GM23248 (cell line): ENCODE measurements at places on chromosomes 1 and 21. TPM values are rescaled to one million over a fixed set of nuclear protein-coding genes. Genes with fewer than 3 reads are reported as not detected.

DNA sequence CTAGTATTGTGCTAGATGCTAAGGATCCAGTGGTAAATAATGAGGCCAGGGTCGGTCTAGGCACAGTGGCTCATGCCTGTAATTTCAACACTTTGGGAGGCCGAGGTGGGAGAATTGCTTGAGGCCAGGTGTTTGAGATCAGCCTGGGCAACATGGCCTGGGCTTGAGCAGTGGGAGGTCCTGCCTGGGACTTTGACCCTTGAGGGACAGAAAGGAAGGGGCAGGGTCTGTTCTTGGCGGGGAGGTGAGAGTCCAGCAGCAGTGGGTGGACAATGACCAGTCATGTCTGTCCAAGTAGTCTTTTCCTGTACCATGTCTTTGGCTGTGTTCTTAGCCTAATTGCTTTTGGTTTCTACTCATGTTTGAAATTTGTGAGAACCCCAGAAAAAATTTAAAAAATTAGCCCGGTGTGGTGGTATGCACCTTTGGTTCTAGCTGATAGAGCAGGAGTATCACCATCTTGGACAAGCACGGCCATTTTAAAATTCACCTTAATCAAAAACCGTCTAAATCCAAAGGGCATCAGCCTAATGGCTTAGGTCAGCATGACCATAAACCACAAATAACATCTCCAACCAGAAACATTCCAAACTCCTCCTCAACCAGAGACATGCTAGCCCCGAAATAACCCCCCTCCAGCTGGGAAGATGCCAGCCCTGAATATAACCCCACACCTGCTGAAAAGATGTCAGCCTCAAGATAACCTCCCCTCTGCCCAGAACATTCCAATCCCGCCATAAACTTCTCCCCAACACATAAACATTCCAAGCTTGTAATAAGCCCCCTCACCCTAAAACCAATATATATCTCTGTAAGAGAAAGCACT, 6.8 kb upstream of the AK2 start:
- no peak overlapping the region for H3K4me3 ChIP-seq
- no peak for DNase-seq
- H3K27ac ChIP-seq, result no peak overlapping the region

GRCh38 chr1:63662841-63663240, 69.6 kb downstream of the PGM1 start:
- H3K27ac ChIP-seq, result peak overlapping the region; percentile 94
- H3K4me3 ChIP-seq, result peak overlapping the region; percentile 49; the same call in 1 of the 2 replicates
- H3K4me1 ChIP-seq, result peaks cover 30% of the 10 kb centered on the region
- H3K36me3 ChIP-seq, result 0 out of 2 replicates have a peak, but pooled peaks cover under 1% of the 10 kb centered on the region
- H3K27me3 ChIP-seq, result no peaks in the 10 kb centered on the region

DNA sequence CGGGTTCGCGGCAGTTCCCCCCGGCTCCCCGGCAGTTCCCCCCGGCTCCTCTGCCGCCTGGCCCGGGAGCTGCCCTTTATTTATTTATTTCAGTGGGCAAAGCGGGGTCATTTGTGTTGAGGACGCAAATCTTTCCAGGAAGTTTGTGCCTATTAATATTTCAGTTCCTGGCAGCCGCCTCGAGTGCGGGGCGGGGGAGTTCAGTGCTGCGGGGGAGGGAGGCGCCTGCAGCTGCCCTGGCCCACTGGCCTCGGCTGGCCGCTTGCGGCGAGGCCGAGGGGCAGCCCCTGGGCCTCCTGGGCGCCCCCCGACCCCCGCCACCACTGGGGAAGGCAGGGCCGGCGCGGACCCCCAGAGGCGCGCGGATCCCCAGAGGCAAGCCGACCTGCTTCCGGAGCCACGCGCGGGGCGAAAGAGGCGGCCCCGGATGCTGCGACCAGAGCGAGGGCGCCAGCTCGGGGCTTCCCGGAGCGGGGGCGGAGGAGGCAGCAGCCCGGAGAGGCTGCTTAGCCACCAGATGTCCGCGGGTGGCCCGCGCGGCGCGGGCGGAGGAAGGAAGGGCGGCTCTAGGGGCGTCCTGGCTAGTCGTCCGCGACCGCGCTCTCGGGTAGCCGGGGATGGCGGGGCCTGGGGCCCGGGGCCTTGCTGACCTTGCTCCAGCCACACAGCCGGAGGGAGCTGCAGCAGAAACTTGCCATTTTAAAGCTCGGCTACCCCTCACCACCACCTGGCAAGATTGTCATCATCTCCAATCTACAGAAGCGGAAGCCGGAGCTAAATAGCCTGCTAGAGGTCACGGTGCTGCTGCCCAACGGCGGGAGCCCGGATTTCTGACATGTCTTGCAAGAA, 48.0 kb downstream of the H3-3A start:
- H3K4me1 ChIP-seq, result peaks cover 12% of the 10 kb centered on the region
- peak; percentile 82 for DNase-seq
- H3K27ac ChIP-seq, result peak overlapping the region; percentile 86
- no peaks in the 10 kb centered on the region for H3K27me3 ChIP-seq
- H3K4me3 ChIP-seq, result peak overlapping the region; percentile 78
- no peaks in the 10 kb centered on the region for H3K36me3 ChIP-seq

- H3K4me3 ChIP-seq, result no peak overlapping the region
- no peaks in the 10 kb centered on the region for H3K36me3 ChIP-seq
- no peaks in the 10 kb centered on the region for H3K27me3 ChIP-seq
- H3K27ac ChIP-seq, result no peak overlapping the region
Observed at GRCh38 chr1:60102267-60103061, 28.9 kb upstream of the C1orf87 start.

GRCh38 chr1:100343897-100344296, 8.4 kb upstream of the CDC14A start:
- DNase-seq, result no peak
- no peak overlapping the region for H3K27ac ChIP-seq
- H3K4me1 ChIP-seq, result no peaks in the 10 kb centered on the region
- H3K27me3 ChIP-seq, result no peaks in the 10 kb centered on the region

DNA sequence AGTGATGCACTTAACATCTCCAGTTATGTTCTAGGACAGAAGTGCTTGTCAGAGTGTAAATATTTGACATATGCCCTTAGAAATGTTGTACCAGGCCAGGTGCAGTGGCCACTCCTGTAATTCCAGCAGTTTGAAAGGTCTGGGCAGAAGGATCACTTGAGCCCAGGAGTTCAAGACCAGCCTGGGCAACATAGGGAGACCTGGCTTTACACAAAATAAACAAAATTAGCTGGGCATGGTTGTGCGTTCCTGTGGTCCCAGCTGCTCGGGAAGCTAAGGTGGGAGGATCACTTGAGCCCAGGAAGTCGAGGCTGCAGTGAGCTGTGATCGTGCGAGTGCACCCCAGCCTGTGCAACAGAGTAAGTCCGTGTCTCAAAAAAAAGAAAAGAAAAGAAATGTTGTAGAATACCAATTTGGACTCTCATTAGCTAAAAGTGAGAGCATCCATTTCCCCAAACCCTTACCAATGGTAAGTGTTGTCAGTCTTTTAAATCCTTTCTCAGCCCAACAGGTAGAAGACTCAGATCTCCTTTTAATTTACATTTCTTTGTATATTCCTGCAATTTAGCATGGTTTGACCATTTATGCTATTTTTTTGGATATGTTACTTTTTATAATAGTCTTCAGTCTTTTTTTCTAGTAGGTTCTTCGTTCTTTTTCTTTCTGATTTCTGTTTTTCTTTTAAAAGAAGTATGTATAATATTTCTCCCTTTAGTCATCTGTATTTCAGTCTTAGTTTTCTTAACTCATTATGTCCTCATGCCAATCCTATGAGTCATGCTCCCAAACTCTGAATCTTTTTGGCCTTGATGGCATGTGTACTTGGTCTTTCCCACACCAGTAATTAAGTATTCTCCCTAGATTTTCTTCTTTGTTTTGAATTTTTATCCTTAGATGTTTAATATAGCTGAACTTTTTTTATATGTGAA, 74.4 kb downstream of the CAMTA1 start:
- no peaks in the 10 kb centered on the region for H3K27me3 ChIP-seq
- H3K36me3 ChIP-seq, result no peaks in the 10 kb centered on the region
- peaks cover 23% of the 10 kb centered on the region for H3K4me1 ChIP-seq
- DNase-seq, result peak; percentile 93

DNA sequence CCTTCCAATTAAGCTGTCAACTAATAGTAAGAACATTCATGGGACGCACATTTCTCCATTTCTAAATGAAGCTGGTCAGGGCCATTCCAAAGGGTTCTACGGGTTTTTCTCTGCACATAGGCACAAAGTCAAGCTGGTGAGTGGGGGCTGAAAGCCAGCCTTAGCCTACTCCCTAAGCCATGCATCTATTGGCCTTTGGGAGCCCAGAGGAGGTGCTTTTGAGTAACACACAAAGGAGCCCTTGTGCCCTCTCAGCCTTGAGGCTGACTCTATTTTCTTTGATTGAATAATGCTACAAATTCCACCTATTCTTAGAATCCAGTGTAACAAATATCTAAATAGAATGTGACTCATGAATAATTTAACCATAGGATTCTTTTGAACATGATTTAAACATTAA, 73.6 kb downstream of the RGS13 start:
- no peak overlapping the region for H3K27ac ChIP-seq
- no peaks in the 10 kb centered on the region for H3K36me3 ChIP-seq

- no peaks in the 10 kb centered on the region for H3K27me3 ChIP-seq
- DNase-seq, result no peak
- no peak within 1 kb of the TSS for H3K4me3 ChIP-seq
- H3K4me1 ChIP-seq, result no peaks in the 10 kb centered on the region
- peaks cover 7% of the 10 kb centered on the region; the same call in 1 of the 2 replicates for H3K36me3 ChIP-seq
- H3K27ac ChIP-seq, result no peak within 1 kb of the TSS
Observed at GRCh38 chr1:161038523-161039153, at the start of gene TSTD1. Gene TSTD1, minus strand, starts transcription at chr1:161038964. Its CDS starts 75 bp downstream, at chr1:161038889.

DNA sequence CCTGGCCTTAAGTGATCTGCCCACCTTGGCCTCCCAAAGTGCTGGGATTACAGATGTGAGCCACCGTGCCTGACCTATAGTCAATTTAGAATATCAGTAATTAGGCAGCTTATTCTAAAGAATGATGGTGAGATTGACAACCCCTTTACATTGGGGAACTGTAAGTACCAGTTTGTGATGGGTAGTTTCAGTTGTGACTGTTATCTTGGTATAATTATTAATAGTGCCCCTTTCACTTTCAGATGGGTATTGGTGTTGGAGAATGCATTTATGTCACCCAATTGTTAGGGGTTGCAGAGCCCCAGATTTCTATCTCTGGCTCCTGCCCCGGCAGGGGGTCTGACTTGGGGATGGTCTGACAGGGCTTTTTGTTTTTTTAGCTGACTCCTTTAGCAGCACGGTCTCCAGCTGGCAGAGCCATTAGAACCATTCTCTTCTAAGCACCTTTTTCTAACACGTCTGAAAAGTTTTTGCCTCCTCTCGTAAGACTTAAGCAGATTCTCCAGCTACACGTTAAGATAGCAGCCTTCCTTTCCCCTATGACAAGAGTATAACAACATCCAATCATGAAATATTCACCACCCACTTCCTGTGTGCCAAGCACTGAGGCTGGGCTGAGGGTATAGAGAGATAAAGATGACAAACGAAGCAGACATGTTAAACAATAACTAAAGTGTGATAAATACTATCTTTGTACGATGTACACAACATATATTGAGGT, 157.8 kb downstream of the SDCCAG8 start:
- H3K36me3 ChIP-seq, result peaks cover 7% of the 10 kb centered on the region
- H3K27me3 ChIP-seq, result no peaks in the 10 kb centered on the region
- H3K27ac ChIP-seq, result no peak overlapping the region
- H3K4me3 ChIP-seq, result no peak overlapping the region
- no peaks in the 10 kb centered on the region for H3K4me1 ChIP-seq

DNA sequence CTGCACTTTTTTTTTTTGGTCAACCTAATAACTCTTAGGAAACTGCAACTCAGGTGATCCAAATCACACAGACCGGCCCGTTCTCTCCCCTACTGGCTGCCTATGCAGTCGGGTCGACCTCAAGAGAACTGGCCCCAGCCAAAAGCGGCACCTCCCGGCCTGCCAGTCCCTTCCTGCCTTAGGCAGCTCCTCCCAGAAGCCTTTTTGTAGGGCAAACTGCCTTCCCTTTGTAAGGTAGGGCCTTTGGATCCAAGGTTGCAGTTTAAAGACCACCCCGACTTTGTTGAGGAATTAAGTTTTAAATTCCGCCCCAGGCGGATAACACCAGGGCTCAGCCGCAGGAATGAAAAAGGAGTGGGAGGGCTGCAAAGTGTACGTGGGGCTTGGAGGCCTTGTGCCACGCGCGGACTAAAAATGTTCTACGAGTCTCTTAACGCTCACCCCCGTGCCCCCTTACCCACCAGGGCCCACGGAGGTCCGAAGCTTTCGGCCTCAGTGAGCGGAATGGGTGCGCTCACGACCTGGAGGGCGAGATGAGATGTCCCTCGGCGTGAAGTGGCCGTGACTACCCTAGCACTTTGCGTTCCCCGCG, 642 bp upstream of the ST3GAL3 start:
- peaks cover 32% of the 10 kb centered on the region for H3K4me1 ChIP-seq
- peak overlapping the region; percentile 90 for H3K4me3 ChIP-seq
- peak; percentile 57 for DNase-seq
- H3K36me3 ChIP-seq, result peaks cover 22% of the 10 kb centered on the region
- H3K27ac ChIP-seq, result peak overlapping the region; percentile 52

GRCh38 chr1:76786222-76786621, 81.1 kb upstream of the ST6GALNAC5 start:
- no peaks in the 10 kb centered on the region for H3K4me1 ChIP-seq
- no peak overlapping the region for H3K27ac ChIP-seq
- DNase-seq, result no peak
- H3K27me3 ChIP-seq, result no peaks in the 10 kb centered on the region
- no peaks in the 10 kb centered on the region for H3K36me3 ChIP-seq

DNA sequence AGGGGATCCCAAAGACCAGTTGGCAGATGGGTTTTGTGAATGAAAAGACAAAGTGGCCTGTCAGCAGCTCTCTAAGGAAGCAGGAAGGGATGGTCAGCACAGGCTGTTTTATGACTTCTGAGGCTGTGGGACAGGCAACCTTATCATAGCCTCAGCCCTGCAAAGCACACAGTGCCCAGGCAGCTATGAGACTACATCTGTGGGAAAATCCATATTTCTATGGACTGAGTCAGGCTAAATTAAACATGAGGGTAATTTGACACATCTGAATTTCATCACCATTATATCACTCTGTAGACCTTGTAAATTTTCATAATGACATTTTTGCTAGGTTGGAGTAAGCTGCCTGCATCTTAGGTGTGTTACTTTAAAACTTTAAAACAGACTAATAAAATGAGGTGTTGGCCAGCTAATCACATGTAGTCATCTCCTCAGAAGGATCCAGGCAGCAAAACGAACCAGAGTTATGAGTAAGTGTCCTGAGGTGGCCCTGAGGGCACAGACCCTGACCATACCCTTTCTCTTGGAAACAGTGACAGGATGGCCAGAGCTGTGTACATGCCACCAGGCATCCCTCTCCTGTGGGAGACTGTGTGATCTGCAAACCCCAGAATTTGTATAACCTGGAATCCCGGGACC, 14.6 kb downstream of the NGF start:
- peak overlapping the region; percentile 72 for H3K27ac ChIP-seq
- peak; percentile 63 for DNase-seq
- peaks cover 7% of the 10 kb centered on the region for H3K36me3 ChIP-seq
- H3K4me1 ChIP-seq, result peaks cover 81% of the 10 kb centered on the region
- H3K4me3 ChIP-seq, result no peak overlapping the region

GRCh38 chr1:248872752-248873408, 14.0 kb upstream of the ZNF692 start:
- peak overlapping the region; percentile 97 for H3K27ac ChIP-seq
- H3K36me3 ChIP-seq, result no peaks in the 10 kb centered on the region
- peak overlapping the region; percentile 91 for H3K4me3 ChIP-seq
- no peaks in the 10 kb centered on the region for H3K27me3 ChIP-seq

GRCh38 chr1:164801246-164801731, 242.3 kb downstream of the PBX1 start:
- H3K36me3 ChIP-seq, result peaks cover 14% of the 10 kb centered on the region; the same call in 1 of the 2 replicates
- no peaks in the 10 kb centered on the region for H3K4me1 ChIP-seq
- H3K4me3 ChIP-seq, result no peak overlapping the region
- DNase-seq, result no peak
- H3K27me3 ChIP-seq, result no peaks in the 10 kb centered on the region

The FMO5 gene
- 1.1 and 1.2 TPM in 2 replicates for polyA plus RNA-seq

The PM20D1 gene
- 0.11 TPM in 1 of 2 replicates, not detected in the other for polyA plus RNA-seq

The ARHGAP29 gene
- 145 and 152 TPM in 2 replicates for polyA plus RNA-seq

The DCDC2B gene
- polyA plus RNA-seq, result 0.21 and 0.25 TPM in 2 replicates

The DENND2C gene
- 2.8 and 3.3 TPM in 2 replicates for polyA plus RNA-seq

The PLD5 gene
- 0.14 TPM in 1 of 2 replicates, not detected in the other for polyA plus RNA-seq

The PRELP gene
- polyA plus RNA-seq, result 1.6 and 1.7 TPM in 2 replicates

The NES gene
- 2.2 TPM in 2 replicates for polyA plus RNA-seq
